ENCODE measurements at places on chromosomes 1 and 21. TPM values are rescaled to one million over a fixed set of nuclear protein-coding genes. Genes with fewer than 3 reads are reported as not detected.

DNA sequence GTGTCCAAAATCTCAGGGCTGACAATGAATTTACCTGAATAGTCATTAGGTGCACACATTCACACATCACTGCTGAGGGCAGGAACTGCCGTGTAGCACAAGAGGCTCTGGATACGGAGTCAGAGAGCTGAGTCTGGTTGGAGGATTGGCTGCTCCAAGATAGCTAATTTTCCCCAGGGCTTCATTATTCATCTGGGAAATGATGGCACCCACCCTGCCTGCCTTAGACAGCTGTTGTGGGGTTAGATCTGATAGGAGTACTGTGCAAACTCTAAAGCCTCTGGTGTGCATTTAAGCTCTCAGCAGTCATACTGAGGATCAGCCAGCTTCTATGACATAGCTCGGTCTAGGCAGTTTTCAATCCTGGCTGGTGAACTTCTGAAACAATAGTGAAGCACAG, 67.0 kb downstream of the LMX1A start:
- DNase-seq, result no peak

- DNase-seq, result no peak
These were observed 6.0 kb upstream of the TGFBR3 start for GRCh38 chr1:91891969-91892368.

DNA sequence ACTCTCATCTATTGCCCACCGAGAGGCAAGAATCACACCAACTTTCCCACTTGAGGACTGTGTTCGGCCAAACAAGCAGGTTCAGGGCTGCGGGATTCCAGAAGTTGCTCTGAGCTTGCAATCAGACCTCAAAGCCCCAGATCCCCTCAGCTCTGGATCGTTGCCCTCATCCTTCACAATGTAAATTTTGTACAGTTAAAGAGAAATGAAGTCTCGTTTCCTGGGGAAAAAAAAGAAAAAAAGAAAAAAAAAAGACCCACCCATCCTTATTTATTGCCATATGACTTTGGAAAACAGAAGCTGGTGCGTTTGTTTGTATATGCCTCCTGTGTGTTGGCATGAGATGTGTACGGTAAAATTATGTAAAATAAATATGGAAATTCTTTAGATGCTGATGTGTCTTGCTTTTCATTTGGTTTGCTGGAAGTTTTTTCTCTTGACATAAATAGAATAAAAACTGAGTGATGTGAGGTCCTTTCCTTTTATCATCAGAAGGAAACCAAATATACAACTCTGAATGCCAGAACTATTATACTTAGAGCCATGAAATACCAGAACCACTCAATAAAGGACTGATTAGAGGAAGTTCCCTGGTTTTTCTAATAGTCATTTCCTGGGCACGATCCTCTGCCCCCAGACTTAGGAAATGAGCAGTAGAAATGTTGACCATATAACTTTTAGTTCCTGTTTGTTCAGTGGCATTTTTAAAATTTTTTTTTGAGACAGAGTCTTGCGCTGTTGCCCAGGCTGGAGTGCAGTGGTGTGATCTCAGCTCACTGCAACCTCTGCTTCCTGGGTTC, 48.7 kb downstream of the LHX4 start:
- DNase-seq, result no peak

ADGRL2 gene
- not detected for total RNA-seq

EPHA8 gene
- total RNA-seq, result not detected

Measured in naive thymus-derived CD4-positive, alpha-beta T cell (primary cell).